ENCODE measurements at places on chromosomes 4 and X. TPM values are rescaled to one million over a fixed set of nuclear protein-coding genes. Genes with fewer than 3 reads are reported as not detected.

The GJB1 gene
- total RNA-seq, result 228 TPM

The USP11 gene
- 59.0 TPM for total RNA-seq

The CLCN4 gene
- total RNA-seq, result 8.0 TPM

The NDST3 gene
- 0.17 TPM for total RNA-seq

GRCh38 chr4:35347276-35347675, 897.0 kb downstream of the ARAP2 start:
- no peak for DNase-seq

GRCh38 chrX:137945470-137945869, 379.5 kb downstream of the ZIC3 start:
- DNase-seq, result no peak

GRCh38 chr4:114875630-114876029, 237.8 kb downstream of the NDST4 start:
- no peak for DNase-seq

- no peak for DNase-seq
These were observed 24.3 kb downstream of the USP26 start for GRCh38 chrX:133072566-133072965.
